GM12865 (cell line): ENCODE measurements at places on chromosomes 7 and 10.

DNA sequence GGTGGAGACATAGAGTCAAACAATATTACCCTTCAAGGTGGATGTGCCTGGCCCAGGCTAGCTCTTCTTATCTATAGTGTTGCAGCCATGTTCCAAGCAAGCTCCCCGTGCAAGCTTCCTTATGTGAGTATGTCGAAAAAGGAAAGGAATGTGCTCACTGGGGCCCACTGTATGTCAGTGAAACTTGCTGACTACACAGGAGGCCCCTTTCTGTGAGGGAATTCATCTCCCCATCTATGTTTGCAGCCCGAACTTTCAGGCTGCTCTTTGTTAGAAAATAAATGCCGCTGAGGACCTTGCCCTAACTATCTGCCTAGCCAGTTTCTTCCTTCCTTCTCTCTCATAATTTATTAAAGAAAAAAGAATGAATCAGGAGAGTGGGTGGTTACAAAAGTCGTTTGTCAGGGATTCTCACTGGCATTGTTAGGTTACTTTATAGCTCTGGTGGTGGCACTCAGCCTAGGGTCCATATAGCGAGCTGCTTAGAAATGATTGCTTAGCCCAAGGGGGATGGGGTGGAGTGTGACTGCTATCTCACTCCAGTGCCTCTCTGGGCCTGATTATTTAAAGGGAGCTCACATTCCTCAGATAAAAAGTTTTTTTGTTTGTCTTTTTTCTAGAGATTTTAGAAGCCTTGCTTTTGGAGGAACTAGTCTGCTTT lies 302.1 kb downstream of the ABCA13 start:
- no peak for DNase-seq

DNA sequence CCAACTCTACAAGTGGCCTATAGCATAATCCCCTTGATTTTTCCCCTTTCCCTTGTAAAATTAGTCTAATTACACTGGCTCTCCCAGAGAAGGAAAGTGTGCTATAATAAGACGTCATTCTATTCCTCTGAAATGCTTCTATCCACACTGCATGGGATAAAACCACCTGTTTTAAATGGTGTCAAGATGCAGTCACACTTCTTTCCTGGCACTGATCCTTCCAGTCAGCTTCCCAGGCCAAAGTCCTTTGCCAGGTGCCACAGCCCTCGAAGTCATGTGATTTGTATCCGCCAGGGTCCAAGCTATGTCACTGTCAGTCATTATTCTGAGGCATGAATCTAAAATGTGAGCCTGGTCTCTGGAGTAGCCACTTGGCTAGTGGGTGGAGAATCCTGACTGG lies 169.0 kb upstream of the KIAA1217 start:
- no peak for DNase-seq

DNA sequence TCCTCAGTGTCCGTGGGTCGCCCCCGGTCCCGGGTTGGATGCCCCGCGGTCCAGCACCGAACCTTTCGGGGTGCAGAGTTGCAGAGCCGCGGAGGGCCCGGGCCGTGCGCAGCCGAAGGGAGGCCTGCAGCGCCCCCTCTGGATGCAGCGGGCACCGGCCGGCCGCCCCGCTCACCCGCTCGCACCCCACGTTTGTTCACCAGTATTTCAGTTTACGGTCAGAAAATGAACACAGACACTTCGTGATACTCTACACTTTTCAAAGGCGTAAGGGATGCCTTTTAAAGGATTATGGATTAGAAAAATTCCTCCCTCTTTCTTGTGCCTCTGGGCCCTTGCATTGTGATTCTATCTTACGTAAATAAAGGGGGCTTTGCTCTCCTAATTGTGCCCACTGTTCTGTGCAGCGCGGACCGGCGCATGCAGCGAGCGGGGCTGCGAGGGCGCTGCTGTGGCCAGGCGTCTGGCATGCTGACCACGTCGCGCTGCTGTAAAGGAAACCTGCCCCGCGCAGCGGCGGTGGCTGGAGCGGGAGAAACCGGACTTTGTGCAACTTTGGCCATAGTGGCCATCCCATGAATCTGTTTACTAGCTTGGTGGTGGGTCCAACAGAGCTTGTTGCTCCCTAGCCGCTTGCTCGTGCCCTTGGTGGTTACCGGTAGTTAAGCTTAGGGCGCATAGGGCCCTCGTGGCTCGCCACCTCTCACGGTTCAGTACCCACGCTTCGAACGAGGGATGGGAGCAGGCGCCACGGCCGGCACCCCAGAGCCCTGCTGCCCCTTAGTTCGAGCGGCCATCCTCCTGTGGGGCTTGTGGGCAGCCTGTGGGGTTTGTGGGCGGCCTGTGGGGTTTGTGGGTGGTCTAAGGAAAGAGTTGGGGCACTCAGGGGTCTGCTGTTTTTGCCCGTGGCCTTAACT lies 739 bp upstream of the MEST start:
- peak; percentile 50 for DNase-seq

- DNase-seq: no peak
Measured at GRCh38 chr7:93015101-93015778, 102.5 kb downstream of the SAMD9 start.

DNA sequence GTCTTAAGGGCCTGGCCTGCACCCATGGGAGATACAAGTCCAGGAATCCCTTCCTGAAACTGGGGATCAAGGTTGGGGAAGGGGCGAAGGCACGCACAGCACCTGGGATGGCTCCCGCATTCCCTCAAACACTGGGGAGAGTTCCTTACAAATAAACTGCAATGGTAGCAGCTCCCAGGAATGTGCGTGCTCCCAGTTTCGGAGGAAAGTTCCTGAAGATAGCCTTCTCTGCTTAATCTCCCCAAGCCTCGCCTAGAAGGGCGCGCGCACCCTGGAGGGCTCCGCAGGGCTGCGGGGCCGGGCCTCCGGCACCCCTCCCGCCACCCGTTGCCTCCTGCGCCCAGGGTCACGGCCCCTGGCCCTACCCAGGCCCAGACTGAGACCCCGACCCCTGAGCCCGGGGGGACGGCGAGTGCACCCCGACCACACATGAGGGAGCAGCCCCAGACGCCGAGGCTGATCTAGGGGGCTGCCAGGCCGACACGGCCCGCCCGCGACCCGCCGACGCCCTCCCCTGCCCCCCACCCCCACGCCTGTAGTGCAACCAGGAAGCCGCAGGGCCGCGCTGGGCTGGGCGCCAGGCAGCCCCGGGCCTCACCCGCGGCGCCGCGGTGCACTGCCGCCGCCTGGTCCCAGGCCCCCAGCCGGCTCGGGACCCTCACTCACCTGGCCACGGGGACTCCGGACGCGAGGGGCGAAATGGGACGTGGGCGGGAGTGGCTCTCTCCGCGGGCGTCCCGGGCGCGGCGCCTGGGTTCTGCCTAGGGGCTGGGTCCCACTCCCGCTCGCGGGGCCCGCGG lies 460 bp downstream of the ANXA11 start:
- DNase-seq: peak; percentile 48

DNA sequence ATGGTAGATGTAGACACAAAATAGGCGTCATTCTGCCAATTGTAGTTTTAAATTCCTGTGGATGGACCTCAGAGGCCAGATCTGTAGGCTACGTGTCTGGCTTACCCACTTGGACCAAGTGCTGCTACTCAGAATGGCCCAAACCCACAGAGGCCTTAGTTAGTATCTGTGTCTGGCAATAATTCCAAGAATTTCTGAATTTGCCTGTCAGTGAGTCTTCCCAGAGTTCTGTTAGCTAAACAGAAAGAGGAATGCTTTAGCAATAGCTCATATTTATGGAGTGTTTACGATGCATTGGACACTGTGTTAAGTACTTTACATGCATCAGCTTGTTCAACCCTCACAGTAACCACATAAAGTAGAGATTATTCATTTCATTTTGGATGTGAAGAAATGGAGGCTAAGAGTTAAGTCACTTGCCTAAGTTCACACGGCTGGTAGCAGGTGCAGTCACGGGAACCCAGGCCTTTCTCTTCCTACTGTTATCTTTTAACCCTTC lies 231.8 kb downstream of the PTEN start:
- DNase-seq: no peak

- no peak for DNase-seq
Measured at GRCh38 chr10:102408131-102408727, 10.4 kb downstream of the PSD start.

DNA sequence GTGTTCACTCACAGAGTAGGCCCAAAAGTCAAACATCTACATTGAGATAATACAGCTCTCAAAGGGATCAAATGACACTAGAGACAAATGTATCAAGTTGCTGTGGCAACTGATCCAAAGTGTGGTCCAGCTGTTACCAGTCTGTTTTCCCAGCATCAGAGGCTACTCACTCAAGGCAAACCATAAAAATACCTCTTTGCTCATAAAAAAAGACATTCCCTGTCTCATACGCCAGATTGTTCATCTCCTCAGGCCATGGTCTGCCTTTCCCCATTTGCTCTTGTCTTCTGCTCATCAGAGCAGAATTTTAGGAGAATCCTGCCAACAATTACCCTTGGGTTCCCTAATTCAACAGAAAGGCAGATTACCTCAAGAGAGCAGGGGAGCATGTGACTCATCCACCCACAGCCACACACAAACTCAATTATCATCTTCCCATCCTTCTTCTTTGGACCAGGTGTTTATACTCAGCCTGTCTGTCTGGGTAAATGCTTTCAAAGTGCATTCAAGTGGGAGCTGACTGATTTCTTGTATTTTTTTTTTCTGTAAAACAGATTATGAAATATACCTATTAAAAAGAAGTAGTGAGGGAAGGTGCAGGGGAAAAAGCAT lies 226.5 kb upstream of the HPS1 start:
- DNase-seq: no peak

DNA sequence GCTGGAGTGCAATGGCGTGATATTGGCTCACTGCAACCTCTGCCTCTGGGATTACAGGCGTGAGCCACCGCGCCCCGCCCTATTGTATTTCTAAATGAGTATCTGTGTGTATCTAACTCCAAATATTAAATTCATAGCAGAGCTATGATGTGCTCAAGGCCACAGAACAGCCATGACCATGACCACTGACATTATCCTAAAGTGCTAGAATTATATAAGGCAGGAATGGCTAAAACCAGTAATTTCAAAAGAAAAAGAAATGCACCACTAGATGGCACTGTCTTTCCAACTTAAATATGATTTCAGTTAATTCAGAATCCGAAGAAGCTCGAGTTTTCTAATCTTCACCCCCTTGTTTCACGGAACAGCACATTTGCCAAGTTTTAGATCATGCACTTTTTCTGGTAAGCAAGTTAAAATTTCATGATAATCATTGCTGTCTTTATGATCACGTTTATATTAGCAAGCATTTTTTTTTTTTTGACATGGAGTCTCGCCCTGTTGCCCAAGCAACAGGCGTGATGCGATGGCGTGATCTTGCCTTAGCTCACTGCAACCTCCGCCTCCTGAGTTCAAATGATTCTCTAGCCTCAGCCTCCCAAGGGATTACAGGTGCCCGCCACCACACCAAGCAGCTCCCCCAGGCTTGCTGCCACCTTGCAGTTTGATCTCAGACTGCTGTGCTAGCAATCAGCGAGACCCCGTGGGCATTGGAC lies 65.3 kb downstream of the OR13A1 start:
- DNase-seq: peak; percentile 86

DNA sequence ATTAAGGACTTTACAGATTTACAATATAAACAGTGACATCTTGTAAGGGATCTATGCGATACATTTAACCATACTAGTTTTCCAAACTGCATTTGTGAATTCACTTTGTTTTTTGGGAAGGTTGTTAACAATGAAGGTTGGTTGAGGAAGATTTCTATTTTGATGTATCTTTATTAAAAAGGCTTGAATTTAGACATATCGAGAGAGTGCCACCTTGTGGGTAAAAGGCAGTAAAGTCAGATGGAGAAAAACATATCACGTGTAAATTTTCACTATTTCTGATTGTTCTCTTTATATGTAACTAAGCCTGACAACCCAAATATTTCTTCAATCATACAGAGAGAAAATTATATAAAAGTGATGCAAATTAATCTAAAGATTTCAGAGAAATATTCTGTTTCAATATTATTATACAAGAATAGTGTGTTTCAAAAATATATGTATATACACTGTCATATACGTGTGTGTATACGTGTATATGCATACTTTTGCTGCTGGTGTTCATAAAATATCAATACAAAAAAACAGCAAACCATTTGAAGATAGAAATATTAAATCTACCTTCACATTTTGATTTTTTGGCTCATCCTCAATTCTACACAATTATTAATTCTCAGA lies 988.6 kb downstream of the SORCS1 start:
- peak; percentile 5 for DNase-seq

GRCh38 chr10:89469517-89469916 lies 55.1 kb downstream of the IFIT5 start:
- DNase-seq: no peak

DNA sequence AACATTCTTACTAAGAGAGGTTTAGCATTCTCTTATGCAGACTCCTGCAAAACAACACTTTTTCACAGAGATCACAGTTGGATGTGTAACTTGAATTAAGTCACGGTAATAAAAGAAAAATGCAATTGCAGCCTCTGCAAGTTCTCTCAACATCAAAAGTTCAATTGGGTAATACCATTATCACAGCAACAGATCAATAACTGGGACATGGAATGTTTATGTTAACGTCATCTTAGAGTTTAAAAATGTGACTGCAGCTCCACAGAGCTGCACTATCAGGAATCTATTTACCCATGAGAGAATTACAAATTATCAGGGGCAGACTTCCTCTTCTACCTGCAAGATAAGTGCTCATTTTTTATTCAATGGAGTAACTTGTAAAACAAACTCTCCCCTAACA lies 86.7 kb downstream of the VSTM4 start:
- no peak for DNase-seq

GRCh38 chr10:12397941-12398340 lies 48.6 kb downstream of the CAMK1D start:
- no peak for DNase-seq

DNA sequence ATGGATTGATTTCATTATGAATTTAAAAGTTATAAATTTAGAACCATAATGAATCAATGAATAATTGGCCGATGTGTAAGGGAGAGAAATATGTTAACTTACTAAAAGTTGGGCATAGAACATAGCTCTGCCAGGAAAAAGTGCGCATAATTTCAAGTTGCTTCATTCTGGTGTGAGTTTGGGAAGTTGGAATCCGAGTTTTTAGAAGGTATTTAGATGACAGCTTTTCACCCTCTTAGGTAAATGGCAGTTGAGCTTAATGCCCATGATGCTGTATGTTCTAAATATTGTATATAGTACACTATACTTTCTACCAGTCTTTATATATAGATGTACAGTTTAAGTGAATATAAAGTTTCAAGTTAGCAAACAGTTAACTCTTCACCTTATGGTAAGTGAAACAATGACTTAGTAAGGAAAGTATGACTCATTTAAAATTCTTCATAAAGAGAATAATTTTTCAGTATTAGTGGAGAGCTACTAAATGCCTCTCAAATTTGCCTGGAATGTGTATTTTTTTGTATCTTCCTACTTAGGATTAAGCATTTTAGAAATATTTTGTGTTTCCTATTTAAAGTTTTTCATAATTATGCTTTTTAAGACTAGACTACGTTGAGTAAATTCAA lies 1.6 kb downstream of the C1GALT1 start:
- no peak for DNase-seq

DNA sequence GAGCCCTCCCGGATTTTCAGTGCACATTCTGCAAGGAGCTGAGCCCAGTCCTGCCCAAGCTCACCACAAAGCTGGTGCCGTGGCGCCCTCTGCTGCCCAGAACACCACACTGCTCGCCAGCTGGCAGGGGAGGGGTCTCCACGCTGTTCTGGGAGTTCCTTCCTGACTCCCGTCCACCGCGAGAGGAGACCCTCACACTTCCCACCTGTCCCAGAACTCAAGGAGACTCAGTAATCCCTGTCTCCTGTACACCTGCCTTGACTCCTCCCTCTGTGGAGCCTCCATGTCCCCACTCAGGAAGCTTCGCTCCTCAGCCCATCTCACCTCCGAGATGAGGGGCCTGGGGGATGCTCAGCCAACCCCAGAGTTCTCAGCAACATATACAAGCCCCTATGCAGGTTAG lies 11.3 kb downstream of the C10orf105 start:
- peak; percentile 53 for DNase-seq
